K562 (cell line): ENCODE measurements at places on chromosomes 3 and 15.

DNA sequence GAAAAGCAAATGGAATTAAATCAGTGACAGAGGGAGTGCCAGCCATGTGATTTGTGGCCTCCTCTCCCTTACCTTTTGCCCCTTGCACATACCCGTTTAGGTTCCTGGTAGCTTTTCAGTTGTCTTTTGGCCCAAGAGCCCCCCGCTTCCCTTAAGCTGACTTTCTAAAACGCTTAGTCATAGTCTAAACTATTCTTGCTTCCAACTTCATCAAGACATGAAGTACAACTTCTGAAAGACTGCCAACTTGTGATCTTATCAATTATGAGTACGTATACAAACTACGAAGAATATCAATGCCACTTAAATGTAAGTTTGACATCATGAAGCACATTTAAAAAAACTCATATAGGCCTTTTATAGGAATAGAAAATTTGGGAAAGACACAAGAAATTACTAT lies 61.9 kb downstream of the EIF3J start:
- H3K27ac ChIP-seq = peak overlapping the region; percentile 46; the same call in 2 of the 3 replicates
- peaks cover 13% of the 10 kb centered on the region for H3K4me1 ChIP-seq
- peaks cover 71% of the 10 kb centered on the region; the same call in 2 of the 3 replicates for H3K36me3 ChIP-seq
- H3K4me3 ChIP-seq = no peak overlapping the region
- DNase-seq = peak; percentile 52
- H3K27me3 ChIP-seq = no peaks in the 10 kb centered on the region

GRCh38 chr3:59341459-59341858 lies 291.6 kb upstream of the CFAP20DC start:
- no peaks in the 10 kb centered on the region for H3K27me3 ChIP-seq
- H3K36me3 ChIP-seq = no peaks in the 10 kb centered on the region
- no peak for DNase-seq
- H3K27ac ChIP-seq = no peak overlapping the region
- H3K4me1 ChIP-seq = no peaks in the 10 kb centered on the region

- peak overlapping the region; percentile 85 for H3K4me3 ChIP-seq
- no peaks in the 10 kb centered on the region for H3K27me3 ChIP-seq
- H3K27ac ChIP-seq = peak overlapping the region; percentile 77
- DNase-seq = peak; percentile 70
- peaks cover 38% of the 10 kb centered on the region; the same call in 2 of the 3 replicates for H3K4me1 ChIP-seq
- peaks cover 29% of the 10 kb centered on the region for H3K36me3 ChIP-seq
Observed at GRCh38 chr3:53254509-53255422, 1.1 kb downstream of the TKT start.

DNA sequence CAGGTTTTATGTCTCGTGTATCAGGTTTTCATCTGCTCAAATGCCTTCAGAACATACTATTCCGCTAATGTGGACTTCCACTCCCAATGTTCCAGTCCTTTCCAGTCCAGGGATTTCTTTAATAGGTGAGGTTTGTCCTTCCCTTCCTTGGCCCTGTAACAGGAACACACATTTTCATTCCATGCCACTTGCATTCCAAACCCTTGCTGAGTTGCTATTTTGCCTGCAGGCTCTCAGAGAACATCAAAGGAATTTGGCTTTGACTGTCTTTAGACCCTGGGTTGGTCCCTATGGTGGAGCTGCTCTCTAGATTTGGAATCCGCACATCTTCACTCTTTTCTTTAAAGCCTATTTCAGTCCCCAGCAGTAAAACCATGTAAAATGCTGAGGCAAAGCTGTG lies 12.3 kb upstream of the ALCAM start:
- no peak for DNase-seq
- H3K36me3 ChIP-seq = no peaks in the 10 kb centered on the region
- H3K4me1 ChIP-seq = no peaks in the 10 kb centered on the region
- no peaks in the 10 kb centered on the region for H3K27me3 ChIP-seq
- H3K4me3 ChIP-seq = no peak overlapping the region

GRCh38 chr3:169818316-169818715 lies 5.6 kb upstream of the LRRC34 start:
- H3K36me3 ChIP-seq = no peaks in the 10 kb centered on the region
- no peak overlapping the region for H3K27ac ChIP-seq
- DNase-seq = no peak
- H3K4me1 ChIP-seq = peaks cover 5% of the 10 kb centered on the region

DNA sequence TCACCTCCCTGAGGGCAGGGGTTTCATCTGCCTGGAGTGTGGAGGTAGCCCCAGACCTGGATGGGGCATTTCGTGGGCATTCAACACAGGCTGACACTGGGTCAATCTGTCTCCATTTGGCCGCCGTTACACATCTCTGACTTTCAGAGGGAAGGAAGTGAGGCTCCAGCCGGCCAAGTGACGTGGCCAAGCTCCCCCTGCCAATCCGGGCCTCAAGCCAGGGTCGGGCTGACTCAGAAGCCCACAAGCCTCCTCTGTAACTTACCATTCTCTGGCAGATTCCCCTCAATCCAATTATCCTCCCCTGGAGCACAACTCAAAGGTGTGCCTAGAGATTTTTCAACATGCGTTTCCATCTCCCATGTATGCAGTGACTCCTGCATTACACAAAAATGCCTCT lies 227.6 kb downstream of the KLF13 start:
- peaks cover 56% of the 10 kb centered on the region for H3K27me3 ChIP-seq
- H3K27ac ChIP-seq = no peak overlapping the region

- peaks cover 39% of the 10 kb centered on the region for H3K27me3 ChIP-seq
- no peaks in the 10 kb centered on the region for H3K36me3 ChIP-seq
- H3K4me3 ChIP-seq = no peak overlapping the region
- no peak overlapping the region for H3K27ac ChIP-seq
- DNase-seq = peak; percentile 61
- no peaks in the 10 kb centered on the region for H3K4me1 ChIP-seq
Observed at GRCh38 chr3:126134219-126134975, 46.0 kb downstream of the ALDH1L1 start.

- peak overlapping the region; percentile 90; the same call in 1 of the 3 replicates for H3K27ac ChIP-seq
- peak overlapping the region; percentile 65 for H3K4me3 ChIP-seq
- no peaks in the 10 kb centered on the region for H3K36me3 ChIP-seq
- H3K4me1 ChIP-seq = peaks cover 4% of the 10 kb centered on the region; the same call in 1 of the 3 replicates
- no peaks in the 10 kb centered on the region for H3K27me3 ChIP-seq
Observed at GRCh38 chr3:71580636-71581456, 2.7 kb downstream of the FOXP1 start.

- no peaks in the 10 kb centered on the region for H3K4me1 ChIP-seq
- H3K4me3 ChIP-seq = no peak overlapping the region
- no peak overlapping the region for H3K27ac ChIP-seq
- no peak for DNase-seq
- H3K36me3 ChIP-seq = no peaks in the 10 kb centered on the region
Observed at GRCh38 chr15:22262613-22263020, 182.3 kb downstream of the OR4M2 start.

DNA sequence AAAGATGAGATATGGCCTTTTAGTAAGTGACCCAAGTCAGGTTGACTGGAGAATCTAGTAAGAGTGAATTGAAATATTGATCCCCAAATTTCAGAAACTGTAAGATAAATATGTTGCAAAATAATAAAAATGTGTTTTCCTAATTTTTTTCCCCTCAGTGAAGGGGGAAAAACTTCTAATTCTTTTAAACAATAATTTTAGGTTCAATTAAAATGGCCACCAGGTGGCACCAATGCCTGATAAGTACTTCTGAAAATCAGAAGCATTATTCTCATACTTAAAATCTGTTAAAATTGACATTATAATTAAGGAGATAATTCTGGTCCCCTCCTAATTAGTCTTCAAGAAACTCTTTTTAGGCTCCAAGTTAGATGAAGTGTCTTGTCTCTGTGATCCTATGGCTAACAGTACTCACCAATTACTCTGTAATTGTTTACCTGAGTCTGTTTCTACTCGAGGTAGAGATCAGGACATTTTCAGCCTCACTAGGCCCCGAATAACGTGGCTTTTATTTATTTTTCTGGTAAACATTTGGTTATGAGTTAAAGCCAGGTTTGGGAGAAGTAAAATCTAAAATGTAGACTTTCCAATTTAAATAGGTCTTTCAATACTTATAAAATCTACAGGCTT lies 52.6 kb downstream of the NMD3 start:
- H3K4me3 ChIP-seq = no peak overlapping the region
- H3K27me3 ChIP-seq = no peaks in the 10 kb centered on the region
- H3K4me1 ChIP-seq = no peaks in the 10 kb centered on the region
- peak; percentile 46 for DNase-seq

- H3K4me1 ChIP-seq = peaks cover 22% of the 10 kb centered on the region
- no peak overlapping the region for H3K4me3 ChIP-seq
- no peaks in the 10 kb centered on the region for H3K27me3 ChIP-seq
- no peaks in the 10 kb centered on the region for H3K36me3 ChIP-seq
- no peak overlapping the region for H3K27ac ChIP-seq
- DNase-seq = no peak
Observed at GRCh38 chr15:75718328-75718727, 5.7 kb upstream of the CSPG4 start.

- H3K27ac ChIP-seq = no peak overlapping the region
- H3K27me3 ChIP-seq = no peaks in the 10 kb centered on the region
- H3K36me3 ChIP-seq = peaks cover 70% of the 10 kb centered on the region
- no peaks in the 10 kb centered on the region for H3K4me1 ChIP-seq
Observed at GRCh38 chr15:90780916-90781315, 63.8 kb downstream of the BLM start.

DNA sequence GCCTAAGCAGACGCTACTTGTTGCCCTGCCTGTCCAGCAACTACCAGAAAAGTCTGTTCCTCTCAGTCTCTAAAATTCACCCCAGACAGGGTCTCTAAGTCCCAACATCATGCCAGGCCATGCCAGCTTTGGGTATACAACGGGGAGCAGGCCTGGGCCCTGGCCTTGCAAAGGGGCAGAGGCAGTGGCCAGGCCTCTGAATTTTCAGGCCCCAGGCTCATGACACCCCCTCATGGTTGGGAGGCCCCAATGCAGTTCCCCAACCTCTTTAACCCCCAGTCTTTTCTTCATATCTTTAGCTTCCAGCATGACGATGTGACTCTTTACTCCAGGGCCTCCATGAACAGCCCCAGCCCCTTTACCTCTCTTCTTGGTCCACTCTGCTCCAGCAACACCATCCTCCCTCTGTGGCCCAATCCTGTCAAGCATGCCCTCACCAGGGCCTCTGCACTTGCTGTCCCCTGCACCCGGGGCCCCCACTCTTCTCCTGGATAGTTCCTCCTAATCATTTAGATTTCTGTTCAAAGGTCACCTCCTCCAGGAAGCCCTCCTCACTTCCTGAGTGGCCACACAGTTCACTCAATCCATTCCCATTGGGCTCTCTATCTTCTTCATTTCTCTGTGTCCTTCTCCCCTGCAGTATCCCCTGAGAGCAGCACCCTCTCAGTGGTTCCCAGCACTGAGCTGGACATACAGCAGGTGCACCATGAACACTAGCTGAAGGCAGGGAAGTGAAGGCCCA lies 4.8 kb downstream of the IQSEC1 start:
- H3K4me1 ChIP-seq = peaks cover 16% of the 10 kb centered on the region; the same call in 1 of the 2 replicates
- no peak for DNase-seq
- H3K27ac ChIP-seq = no peak overlapping the region
- no peaks in the 10 kb centered on the region for H3K36me3 ChIP-seq

DNA sequence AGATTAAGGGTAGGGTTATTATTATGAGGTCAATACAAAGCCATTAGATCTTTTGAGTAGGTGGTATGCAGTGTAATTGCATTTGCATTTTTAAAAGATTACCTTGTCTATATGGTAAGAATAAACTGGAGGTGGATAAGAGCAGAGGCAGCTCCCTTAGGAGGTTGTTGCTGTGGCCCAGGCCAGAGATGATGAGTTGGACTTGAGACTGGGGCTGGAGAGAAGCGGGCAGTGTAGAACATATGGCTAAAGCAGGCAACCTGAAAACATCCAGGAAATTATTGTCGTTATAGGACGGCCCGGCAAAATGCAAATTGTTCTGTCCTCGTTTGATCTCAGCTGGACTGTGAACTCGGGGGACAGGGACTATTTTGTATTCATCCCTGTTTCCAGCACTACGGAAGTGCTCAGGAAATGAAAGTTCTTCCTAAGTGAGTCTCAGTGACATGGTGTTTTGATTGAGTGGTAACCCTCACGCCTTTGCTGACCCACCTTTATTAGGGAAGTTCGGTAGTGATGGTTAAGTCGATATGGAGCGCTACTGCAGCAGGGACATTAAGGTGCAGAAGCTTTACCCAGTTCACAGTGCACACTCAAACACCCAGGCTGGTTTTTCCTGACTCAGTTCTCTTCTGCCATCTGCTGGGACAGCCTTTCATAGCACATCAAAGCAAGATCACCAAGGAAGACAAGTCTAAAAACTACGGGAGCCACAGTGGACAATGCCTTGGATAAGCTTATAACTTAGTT lies 27.2 kb upstream of the VPS33B start:
- DNase-seq = peak; percentile 79
- peaks cover 10% of the 10 kb centered on the region; the same call in 2 of the 3 replicates for H3K4me1 ChIP-seq
- no peak overlapping the region for H3K4me3 ChIP-seq
- H3K27ac ChIP-seq = no peak overlapping the region
- no peaks in the 10 kb centered on the region for H3K36me3 ChIP-seq

DNA sequence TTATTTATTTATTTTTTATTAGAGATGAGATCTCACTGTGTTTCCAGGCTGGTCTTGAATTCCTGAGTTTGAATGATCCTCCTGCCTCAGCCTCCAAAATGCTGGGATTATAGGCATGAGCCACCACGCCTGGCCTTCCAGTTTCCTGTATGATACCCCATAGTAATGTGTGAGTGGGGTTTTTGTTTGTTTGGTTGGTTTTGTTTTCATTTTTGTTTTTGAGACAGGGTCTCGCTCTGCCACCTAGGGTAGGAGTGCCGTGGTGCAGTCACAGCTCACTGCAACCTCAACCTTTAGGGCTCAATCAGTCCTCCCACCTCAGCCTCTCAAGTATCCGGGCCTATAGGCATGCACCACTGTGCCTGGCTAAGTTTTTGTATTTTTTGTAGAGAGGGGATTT lies 30.9 kb downstream of the GOLM2 start:
- H3K4me3 ChIP-seq = no peak overlapping the region
- H3K4me1 ChIP-seq = no peaks in the 10 kb centered on the region
- DNase-seq = no peak
- no peak overlapping the region for H3K27ac ChIP-seq

DNA sequence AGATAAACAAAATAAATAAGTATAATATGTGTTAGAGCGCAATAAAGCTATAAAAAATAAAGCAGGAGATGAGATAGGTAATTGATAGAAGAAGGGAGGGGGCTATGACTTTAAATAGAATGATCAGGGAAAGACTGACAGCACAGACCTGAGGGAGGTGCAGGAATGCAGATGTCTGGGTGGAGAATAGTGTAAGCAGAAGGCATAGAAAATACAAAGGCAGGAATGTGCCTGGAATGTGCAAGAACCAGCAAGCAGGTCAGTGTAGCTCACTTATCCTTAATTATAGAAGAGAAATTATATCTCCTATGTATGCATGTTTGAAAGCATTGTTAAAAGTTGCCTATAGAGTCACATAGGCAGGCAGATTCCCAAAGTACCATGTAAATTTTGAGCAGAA lies 239.4 kb upstream of the SOX14 start:
- no peaks in the 10 kb centered on the region for H3K4me1 ChIP-seq
- H3K27ac ChIP-seq = no peak overlapping the region
- no peaks in the 10 kb centered on the region for H3K36me3 ChIP-seq
- no peaks in the 10 kb centered on the region for H3K27me3 ChIP-seq

- no peak for DNase-seq
- no peaks in the 10 kb centered on the region for H3K4me1 ChIP-seq
Observed at GRCh38 chr15:37682304-37682703, 252.1 kb upstream of the TMCO5A start.

GRCh38 chr3:193665370-193665989 lies 72.5 kb downstream of the OPA1 start:
- peaks cover 91% of the 10 kb centered on the region for H3K36me3 ChIP-seq
- no peaks in the 10 kb centered on the region for H3K27me3 ChIP-seq
- DNase-seq = no peak
- H3K27ac ChIP-seq = no peak overlapping the region
